ENCODE measurements at places on chromosomes 7 and 10.
A peak's percentile ranks its signal among the peaks of the same experiment; 100 is the strongest.

DNA sequence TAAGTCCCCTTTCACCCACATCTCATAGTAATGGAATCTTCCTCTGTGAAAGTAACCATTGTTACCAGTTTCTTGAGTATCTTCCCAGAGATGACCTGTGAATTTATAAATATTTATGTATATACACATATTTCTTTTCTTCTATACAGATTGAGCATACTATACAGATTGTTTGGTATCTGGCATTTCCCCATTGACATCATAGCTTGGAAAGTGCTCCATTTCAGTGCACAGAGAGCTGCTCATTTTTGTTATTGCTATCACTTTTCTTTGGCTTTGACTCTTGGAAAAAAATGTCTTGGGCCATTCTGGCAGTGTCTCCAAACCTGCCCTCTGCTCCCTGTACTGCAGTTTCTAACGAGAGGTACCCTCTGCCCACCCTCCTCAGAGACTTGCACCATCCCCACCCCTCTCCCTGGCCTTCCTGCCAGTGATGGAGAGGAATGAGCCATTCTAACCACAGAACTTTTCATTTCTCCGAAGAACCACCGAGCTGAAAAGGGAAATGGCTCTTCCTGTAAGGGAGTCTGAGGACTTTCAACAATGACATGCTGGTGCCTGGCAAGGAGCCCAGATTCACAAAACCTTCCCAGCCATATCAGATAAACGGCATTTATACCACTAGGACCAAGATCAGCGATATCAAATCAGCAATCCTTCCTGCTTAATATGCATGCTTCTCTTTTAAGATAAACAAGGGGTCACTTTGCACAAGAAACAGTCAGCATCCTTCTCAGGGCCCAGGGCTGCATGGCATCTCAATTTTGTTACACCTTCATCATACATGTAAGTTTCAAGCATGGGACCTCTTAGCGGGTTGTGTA is 19.7 kb upstream of the CCSER2 start:
- DNase-seq, result peak; percentile 91

GRCh38 chr10:76149602-76150138 is 718.2 kb downstream of the LRMDA start:
- DNase-seq, result no peak

DNA sequence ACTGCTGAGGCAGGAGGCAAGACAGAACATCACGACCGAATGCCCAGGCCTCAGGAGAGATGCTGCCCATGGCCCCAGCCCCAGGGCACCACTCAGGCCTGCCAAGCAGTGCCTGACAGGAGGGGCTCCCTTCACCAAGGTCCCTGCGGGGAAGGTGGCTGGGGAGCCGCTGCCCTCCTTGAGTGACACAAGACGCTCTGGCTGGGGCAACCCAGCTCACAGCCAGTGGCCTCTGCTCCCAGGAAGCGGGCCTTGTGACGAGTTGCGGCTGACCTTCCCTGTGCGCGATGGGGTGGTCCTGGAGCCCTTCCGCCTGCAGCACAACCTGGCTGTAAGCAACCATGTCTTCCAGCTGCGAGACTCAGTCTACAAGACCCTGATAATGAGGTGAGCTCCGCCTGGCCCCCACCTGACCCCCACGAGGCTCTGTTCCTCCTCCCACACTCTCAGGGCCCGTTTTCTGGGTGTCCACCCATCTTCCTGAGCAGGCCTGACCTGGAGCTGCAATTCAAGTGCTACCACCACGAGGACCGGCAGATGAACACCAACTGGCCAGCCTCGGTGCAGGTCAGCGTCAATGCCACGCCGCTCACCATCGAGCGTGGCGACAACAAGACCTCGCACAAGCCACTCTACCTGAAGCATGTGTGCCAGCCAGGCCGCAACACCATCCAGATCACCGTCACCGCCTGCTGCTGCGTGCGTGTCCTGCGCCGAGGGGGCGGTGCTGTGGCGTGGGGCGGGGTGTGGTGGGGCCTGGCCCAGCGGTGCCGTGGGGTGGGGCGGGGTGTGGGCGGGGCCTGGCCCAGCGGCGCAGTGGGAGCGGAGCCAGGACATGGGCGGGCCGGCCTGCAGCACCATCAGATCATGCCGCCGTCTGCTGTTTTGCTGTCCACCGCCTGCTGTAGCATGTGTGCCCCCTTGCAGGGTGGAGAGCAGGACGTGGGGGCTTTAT is 12.8 kb downstream of the ZMIZ2 start:
- no peak for DNase-seq

GRCh38 chr7:3832199-3832598 is 531.1 kb downstream of the SDK1 start:
- DNase-seq, result no peak

DNA sequence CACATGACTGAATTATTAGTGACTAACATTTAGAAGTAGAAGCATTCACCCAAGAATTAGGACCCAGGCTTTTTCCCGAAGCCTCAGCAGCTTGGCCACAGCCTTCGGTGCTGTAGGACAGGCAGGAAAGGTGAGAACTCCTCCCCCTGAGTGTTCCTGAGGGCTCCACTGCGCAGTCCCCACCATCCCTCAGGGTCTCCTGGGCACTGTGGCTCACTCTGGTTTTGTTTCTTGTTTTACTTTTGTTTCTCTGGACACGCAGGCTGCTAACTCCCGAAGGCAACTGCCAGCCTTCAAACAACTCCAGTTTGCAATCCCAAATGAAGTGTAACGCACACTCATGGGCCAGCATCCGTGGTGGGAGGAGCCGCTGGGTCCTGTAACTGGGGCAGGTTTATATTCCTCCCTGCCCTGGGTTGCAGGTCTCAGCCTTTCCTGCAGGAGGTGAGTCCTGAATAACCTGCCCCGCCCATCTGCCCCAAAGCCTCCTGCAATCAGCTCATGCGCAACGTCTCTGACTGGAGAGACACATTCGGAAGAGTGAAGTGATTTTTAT is 492.9 kb downstream of the PTPRN2 start:
- no peak for DNase-seq

GRCh38 chr7:44694766-44695165 is 53.9 kb upstream of the ZMIZ2 start:
- DNase-seq, result no peak

DNA sequence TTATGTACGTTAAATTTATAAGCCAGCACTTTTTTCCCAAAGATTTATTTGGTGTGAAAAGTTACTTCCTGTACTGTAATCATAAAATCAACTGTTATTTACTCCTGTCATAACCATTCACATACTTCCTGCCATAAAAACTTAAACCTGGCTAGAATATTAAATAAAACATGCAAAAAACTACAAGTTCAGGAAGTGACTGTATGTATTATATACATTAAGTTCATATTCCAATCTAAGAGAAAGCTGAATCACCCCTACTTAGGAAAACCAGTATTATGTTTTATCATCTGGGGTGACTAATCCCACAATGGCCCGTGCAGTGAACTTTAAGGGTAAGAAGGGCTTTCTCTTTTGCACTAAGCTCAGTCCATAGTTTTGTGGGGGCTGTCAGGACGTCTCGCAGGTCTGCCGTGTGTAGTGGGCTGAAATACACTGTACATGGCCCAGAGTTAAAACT is 183.7 kb upstream of the KLF14 start:
- no peak for DNase-seq

GRCh38 chr10:31751051-31751737 is 177.4 kb downstream of the ARHGAP12 start:
- DNase-seq, result no peak

DNA sequence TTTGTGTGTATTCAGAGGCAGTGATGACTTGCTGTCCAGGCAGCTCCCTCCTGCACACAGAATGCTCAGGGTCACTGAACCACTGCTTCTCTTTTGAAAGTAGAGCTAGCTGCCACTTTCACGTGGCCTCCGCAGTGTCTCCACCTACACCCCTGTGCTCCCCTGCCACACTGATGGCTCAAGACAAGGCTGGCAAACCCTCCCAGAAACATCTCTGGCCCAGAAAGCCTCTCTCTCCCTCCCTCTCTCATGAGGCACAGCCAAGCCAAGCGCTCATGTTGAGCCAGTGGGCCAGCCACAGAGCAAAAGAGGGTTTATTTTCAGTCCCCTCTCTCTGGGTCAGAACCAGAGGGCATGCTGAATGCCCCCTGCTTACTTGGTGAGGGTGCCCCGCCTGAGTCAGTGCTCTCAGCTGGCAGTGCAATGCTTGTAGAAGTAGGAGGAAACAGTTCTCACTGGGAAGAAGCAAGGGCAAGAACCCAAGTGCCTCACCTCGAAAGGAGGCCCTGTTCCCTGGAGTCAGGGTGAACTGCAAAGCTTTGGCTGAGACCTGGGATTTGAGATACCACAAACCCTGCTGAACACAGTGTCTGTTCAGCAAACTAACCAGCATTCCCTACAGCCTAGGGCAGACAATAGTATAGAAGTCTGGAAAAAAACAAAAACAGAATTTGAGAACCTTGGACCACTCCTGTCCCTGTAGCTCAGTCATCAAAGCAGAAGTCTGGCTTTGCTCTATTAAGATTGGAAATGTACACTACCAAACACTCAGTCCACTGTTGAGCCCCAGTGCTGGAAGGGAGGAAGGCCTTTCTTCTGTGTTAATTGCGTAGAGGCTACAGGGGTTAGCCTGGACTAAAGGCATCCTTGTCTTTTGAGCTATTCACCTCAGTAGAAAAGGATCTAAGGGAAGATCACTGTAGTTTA is 15.8 kb downstream of the SCD start:
- peak; percentile 67 for DNase-seq

- DNase-seq, result peak; percentile 32
These were observed 57.8 kb upstream of the PCGF5 start for GRCh38 chr10:91162495-91163268.

GRCh38 chr7:68730964-68731363 is 867.3 kb upstream of the AUTS2 start:
- no peak for DNase-seq
